ENCODE measurements at places on chromosomes 7 and 10. TPM values are rescaled to one million over a fixed set of nuclear protein-coding genes. Genes with fewer than 3 reads are reported as not detected.

Gene ITPRID1
- not detected for polyA plus RNA-seq

Gene IRF5
- 8.3 TPM for polyA plus RNA-seq

Gene IL15RA
- 1.8 TPM for polyA plus RNA-seq

Gene MYL10
- 0.37 TPM for polyA plus RNA-seq

Gene MBL2
- polyA plus RNA-seq, result not detected

Gene IL2RA
- polyA plus RNA-seq, result 0.05 TPM

Gene PTPRE
- polyA plus RNA-seq, result 5.6 TPM

Gene POLR1F
- polyA plus RNA-seq, result 25.5 TPM

Gene C10orf53
- not detected for polyA plus RNA-seq

DNA sequence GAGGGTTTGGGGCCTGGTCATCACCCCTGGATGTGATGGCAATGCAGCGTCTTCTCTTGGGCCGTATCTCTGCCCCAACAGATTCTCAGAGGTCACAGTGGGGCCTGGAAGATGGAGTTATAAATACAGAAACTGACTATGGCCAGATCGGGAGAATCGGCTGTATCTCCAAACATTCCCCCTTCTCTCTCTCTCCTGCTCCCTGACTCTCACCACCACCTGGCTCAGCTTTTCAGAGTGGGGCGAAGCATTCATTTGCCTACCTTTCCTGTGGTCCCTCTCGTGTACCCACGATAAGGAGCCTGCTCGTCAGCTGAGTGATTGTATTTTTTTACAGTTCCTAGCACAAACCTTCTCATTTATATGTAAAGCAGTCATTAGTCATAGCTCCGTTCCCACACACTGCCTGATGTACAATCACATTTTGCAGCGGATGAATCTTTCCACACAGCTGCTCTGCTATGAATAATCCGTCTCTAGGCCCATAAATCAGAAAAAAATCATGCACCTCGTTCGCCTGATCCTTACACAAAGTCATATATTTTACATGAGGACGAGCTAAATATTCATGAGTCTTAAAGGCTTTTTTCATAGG, 23.2 kb upstream of the BTRC start:
- no peak for DNase-seq

DNA sequence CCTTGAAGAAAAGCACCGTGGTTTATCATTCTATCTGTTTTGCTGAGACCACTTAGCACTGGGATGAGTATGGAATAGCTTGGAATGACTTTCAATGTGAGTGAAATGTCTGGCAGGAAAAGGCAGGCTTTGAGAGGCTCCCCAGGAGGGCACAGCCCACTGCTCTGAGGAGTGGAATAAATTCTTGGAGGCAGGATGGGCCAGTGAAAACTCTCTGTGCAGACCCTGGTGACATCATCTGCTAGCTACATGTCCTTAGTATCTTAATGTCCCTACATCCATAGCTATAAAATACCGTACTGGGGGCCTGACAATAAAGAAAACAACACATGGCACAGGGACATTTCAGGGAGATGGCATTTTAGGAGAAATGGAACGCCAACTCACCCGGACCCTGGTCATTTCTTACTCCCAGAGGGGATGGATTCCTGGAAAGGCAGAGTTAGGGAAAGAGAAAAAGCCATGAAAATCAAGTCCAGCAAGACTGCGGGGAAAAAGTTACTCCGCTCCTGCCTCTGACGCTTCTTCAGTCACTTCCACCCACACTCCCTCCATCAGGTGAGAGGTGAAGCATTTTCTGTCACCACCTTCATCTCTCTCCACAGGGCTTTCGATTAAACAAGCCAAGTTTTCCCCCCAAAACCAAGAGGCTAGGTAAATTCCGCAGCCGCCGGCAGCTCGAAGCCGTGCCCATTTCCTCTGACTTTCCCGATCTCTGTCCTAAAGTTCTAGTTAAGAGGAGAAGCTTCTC, 991 bp downstream of the ZNF239 start:
- DNase-seq, result peak; percentile 21

DNA sequence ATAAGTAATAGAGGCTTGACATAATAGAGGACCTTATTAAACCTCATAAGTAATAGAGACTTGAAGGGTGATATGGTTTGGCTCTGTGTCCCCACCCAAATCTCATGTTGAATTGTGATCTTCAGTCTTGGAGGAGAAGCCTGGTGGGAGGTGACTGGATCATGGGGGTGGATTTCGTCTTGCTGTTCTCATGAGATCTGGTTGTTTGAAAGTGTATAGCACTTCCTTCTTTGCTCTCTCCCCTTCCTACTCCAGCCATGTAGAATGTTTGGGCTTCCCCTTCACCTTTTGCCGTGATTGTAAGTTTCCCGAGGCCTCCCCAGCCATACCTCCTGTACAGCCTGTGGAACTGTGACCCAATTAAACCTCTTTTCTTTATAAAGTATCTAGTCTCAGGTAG, 8.6 kb downstream of the KIFBP start:
- DNase-seq, result no peak

DNA sequence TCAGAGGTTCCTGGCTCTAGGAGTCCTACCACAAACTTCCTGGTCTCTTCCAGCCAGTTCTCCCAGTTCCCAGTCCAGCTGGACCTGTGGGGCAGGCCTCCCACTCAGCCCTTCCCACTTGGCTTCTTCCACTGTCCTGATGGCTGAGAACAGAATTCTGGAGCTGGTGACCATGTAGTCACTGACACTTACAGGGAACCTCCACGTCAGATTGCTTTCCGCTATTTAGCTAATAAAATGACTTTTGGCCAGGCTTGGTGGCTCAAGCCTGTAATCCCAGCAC, 63.5 kb upstream of the ZRANB1 start:
- no peak for DNase-seq

- DNase-seq, result no peak
Observed at GRCh38 chr7:92156990-92157389, 22.0 kb downstream of the LRRD1 start.

DNA sequence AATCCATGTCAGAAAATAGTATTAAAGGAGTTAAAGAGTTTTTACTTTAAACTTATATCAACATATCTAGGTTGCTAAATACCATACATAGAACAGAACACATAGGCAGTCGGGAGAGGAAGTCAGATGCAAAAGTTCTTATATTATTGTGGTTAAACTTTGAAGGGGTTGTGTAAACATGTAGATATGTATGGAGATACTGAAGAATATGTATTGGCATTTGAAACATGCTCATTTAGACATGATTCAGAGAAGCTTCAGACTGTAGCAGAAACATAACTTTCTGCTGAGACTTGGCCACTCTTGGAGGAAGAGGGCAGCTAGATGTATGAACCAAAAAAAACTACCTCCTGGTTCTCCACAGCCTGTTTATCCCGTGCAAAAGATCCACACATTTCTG, 103.5 kb upstream of the FERD3L start:
- DNase-seq, result no peak

DNA sequence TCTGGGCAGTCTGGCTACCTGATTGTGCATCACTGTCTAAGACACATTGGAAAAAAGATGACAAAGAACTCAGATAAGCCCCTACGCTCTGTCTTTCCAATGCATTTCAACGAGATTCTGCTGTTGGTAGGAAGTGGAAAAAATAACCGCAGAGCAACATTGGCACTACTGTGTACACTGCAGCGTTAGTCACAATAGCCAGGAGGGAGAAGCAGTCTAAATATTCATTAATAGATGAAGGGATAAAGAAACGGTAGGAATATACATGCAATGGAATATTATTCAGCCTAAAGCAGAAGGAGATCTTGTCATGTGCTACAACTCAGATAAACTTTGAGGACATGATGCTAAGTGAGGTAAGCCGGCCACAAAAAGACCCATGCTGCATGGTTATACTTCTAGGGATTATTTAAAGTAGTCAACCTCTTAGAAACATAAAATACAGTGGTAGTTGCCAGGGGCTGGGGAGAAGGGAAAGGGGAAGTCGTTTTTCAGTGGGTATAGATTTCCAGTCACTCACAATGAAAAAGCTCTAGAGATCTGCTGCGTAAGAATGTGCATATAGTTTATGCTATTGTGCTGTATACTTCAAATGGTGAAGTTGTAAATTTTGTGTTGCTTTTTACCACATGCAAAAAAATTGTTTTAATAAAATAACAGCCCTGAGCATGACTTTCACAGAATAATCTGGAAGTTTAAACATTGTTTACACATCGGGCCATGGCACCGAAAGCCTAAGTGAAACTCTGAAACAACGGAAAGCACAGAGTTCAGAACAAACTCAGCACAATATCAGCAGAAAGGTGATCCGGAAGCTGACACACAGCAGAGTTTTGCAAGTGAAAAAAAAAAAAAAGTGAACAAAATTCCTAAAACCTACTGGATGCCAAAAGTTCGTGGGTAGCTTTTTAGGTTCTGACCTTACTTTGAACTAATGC, 40.1 kb downstream of the ELMO1 start:
- no peak for DNase-seq

DNA sequence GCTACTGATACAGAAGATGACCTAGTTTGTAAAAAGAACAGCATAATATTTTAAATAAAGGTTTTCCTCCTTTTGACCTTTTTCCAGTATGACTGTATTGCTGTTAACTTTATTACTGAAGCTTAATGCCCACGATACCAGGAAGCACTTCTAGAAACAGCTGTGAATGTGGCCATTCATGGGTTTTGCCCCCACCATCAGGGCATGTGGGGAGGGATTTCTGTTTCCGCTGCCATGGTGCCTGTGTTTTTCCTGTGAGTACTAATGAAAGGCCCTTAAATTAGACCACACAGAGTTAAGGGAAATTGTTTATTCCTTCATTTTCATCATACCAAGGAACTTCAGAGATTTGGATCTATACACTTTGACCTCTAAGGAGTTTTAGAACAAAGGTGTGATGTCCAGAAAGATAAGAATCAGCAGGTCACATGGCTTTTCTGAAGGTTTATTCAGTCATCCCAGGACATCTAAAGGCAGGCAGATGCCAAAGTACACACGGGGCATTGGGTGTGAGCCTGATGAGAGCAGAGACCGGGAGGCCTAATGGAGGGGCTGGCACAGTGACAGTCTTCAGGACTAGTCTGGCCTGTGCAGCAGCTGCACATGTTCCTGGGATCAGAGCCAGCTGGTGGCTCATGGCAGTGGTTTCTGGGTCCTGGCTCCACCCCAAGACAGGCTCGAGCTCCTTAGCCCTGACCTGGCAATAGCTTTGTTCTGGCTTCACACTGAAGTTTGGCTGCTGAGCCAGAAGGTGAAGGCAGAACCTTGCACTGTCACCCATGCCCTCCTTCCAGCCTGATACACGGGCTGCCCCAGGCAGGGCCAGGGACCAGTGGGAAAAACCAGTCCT, 190.9 kb downstream of the REEP3 start:
- no peak for DNase-seq

GRCh38 chr10:2929480-2930258, 137.7 kb upstream of the PFKP start:
- no peak for DNase-seq

DNA sequence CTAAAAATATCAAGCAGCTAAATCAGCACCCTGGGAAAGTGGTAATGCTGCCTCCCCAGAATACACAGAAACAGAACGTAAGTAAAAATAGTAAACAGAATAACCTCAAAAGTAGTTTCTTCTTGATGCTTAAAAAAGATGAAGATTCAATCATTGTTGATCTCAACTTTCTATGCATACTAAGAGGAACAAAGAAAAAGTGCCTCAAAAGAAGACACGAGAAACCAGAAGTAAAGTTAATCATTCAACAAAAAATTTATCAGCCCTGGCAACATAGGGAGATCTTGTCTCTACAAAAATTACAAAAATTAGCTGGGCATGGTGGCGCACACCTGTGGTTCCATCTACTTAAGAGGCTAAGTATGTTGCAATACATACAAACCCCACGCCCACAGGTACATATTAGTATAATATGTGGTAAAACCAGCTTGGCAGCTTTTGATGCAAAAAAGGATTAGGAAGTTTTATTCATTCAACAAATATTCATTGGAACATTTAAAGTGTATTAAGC, 153.7 kb downstream of the NRBF2 start:
- DNase-seq, result no peak

GRCh38 chr10:97999066-97999922, 31.1 kb downstream of the CRTAC1 start:
- DNase-seq, result no peak

DNA sequence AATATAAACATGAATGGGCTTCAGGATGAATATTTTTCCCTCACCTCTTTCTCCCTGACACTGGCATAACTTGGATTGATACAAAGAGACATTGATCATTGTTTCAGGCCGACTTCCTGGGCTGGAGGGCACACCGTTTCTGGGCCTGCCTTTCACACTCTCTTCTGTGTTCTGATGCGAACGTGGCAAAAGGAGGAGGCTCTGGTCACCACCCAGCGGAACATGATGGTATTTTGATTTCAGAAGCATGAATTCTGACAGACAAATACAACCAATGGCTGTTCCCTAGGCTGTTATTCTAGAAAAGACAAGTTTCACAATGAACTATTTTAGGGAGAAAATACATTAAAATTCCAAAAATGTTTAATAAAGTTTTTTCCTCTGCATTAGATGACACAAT, 534.5 kb upstream of the MKI67 start:
- DNase-seq, result no peak
